NCI-H524 treated with DMSO at 0.1 percent for 48 hours (cell line): ENCODE measurements at places on chromosomes 6 and 20.

- no peak for DNase-seq
Observed at GRCh38 chr6:163732479-163732878, 318.0 kb downstream of the QKI start.

DNA sequence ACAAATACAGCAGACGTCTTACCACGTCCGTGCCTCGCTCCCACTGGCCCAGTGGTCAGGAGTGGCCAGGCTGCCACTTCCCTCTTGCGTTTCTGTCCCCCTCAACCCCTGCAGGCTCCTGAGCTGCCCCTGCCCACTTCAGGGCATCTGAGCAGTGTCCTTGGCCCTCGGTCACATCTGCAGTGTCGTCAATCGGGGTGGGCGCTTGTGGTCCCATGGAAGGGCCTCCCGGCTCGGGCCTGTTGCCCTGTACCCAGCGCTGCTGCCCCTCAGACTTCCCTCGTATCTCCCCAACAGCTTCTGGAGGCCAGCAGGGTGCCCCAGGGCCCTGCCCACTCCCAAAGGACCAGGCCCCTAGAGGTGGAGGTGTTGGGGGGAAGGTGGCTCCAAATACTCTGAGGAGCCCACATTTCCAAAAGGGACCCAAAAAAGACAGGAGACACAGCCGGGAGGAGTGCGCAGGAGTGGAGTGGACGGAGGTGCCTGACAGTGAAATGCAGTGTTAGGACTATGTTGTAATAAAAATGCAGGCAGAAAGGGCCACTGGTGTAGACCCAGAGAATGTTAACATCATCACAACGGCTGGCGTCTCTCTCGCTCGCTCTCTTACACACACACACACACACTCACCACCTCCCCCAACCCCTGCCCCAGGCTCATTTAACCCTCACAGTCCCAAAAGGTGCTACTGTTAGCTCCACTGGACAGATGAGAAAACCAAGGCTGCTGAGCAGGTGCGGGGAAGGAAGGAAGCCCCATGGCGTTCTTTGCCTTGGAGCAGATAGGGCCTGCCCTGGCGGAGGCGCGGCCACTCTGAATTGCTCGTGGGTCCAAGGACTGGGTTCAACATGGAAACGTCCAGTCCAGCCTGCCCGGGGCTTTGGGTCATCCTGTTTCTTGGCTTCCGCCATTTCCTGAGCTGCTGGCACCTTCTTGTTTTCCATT is 343.9 kb downstream of the ZFAND3 start:
- no peak for DNase-seq

GRCh38 chr20:53914781-53915445 is 155.5 kb downstream of the BCAS1 start:
- no peak for DNase-seq

- peak; percentile 20 for DNase-seq
Observed at GRCh38 chr20:2872459-2873009, 747 bp upstream of the PTPRA start.

DNA sequence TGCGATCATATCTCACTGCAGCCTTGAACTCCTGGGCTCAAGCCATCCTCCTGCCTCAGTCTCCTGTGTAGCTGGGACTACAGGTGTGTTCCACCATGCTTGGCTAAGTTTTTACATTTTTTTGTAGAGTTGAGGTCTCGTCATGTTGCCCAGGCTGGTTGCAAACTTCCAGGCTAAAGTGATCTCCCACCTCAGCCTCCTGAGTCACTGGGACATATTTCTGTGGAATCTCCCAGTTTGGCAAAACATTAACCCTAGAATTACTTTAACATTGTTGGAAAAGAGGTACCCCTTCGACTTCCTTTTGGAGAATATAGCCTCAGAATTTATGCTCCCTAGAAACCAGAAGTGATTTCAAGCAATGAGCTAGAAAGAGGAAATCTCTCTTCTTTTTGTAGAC is 57.2 kb downstream of the SHLD1 start:
- no peak for DNase-seq

DNA sequence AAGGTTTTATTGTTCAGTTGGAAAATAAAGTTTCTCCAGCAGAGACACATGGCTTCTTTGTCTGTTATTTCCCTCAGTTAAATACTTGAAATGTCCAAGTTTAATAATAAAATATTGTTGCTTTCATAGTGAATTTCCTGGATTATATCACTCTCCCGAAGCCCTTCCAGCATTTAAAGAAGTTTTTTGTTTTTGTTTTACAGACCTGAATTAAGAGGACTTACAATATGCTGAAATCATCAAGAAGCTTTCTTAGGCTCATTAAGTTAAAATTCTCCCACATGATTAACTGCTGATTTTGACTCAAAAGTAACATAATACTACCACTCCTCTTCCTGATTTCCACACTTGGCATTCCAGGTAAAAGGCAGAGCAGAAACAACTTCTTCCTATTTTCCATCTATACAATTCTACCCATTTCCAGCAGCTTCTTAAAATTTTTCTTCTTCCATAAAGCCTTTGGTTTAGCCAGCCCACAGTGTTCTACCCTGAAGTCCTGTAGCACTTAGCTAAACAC is 35.8 kb downstream of the PDSS2 start:
- no peak for DNase-seq

DNA sequence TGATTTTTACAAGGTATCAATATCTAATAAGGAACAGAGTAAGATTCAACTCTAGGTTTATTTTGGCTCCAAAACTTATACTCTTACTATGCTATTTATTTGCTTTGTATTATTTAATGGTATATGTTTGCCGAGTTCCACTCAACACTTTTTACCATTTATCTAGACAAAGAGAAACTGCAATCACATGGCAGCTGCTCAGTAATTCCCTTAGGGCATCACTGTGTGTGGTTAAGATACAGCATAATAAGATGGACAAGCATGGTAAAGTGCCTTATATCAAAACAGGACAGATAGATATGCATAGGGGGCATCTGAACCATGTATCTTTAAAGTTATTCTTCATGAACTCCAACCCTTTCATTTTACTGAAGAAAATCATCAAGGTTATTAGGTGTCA is 483.0 kb upstream of the ID4 start:
- DNase-seq, result no peak

DNA sequence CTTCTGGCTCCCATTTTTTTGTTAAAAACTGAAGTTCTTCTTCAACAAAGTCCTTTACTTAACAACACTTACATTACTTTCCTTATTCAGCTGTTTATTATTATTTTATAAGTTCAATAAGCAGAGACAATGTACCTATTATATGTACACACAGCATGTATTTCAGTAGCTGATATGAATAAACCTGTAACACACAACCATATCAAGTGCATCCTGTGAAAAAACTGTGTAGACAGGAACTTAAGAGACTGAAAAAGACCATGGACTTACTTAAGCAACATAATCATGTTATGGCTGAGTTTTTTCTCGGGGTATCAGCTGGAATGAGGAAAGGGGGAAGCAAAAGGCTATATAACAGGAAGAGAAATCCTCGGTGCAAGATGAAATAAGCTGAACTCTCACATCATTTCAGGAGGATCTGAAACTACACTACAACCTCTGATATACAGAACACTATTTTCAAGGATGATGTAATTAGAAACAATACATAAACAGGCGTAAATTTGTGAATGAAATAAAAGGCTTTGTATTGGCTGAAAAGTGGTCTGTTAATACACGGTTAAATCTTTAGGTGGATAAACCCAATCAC is 70.9 kb downstream of the REV3L start:
- DNase-seq, result no peak

GRCh38 chr6:36235309-36235708 is 34.6 kb upstream of the PNPLA1 start:
- DNase-seq, result no peak

DNA sequence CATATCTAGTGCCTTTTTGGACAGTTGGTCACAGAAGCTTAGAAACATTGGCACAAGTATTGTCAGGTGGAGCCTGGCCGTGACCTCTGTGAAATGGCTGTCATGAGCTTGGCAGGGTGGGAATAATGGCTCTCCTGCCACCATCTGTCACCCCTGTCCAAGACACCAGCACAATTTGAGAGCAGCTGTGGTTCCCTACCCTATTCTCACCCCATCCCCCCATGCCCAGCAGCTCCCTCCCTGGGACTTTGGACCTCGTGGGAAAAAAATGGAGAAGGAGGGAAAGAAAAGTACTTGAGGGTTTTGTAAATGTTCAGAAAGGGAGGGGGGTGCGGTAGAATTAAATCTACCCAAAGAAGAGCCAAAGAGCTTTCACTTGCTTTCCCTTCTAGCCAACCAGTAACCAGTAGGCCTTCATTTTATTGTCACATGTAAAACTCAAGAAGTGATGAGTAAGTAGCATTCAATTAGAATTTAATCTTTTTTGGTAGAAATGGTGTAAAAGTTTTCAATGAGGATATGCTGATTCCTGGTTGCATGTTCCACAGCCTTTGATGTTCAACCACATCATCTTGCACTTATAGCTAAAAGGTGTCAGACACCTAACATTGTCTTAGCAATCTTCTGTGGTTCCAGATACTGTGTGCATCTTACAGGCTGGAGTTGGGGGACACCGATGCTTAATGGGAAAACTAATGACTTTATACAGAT is 263.5 kb upstream of the TAB2 start:
- DNase-seq, result peak; percentile 90

- DNase-seq, result peak; percentile 87
Observed at GRCh38 chr6:114430534-114431124, 87.8 kb upstream of the HS3ST5 start.

GRCh38 chr6:25883991-25884390 is 9.9 kb upstream of the SLC17A3 start:
- no peak for DNase-seq

GRCh38 chr6:83430611-83431544 is at the start of gene ME1:
TSS of gene ME1 (minus strand) at chr6:83431051. CDS start at chr6:83430954, 97 bp downstream.
- DNase-seq, result no peak

- no peak for DNase-seq
Observed at GRCh38 chr6:98894810-98895209, 52.9 kb downstream of the FBXL4 start.

DNA sequence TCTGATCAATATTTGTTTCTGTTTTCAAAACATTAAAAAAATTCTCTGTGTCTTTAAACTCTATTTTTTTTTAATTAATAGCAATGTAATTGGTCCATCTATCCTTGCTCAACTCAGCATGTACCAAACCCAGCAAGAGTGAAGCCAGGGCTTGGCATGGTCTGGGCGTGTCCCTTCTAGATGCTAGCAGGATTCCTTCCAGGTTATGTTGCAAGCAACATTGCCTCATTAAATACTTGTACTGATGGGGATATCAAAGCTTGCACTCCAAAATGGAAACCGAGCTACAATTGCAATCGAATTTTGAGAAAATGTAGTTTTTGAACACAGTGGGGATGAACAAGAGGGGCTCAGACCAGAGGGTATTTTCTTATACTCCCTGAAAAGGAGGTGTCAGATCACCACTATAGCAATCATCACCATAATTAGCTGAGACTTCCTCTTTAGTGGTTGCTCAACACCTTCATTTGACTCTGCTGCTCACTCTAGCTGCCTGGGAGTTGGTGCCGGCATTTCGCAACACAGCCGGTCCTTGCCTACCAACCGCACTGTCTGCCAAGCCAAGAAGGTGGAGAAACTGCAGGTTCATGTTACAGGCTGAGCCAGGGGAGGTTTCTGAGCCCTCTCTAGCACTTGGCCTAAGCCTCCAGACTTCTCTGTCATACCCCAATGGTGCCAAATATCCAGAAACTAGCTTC is 67.8 kb upstream of the RALGAPA2 start:
- no peak for DNase-seq

- no peak for DNase-seq
Observed at GRCh38 chr20:58154113-58154512, 74.3 kb downstream of the ANKRD60 start.

- no peak for DNase-seq
Observed at GRCh38 chr6:56017198-56017597, 141.8 kb upstream of the BMP5 start.

- no peak for DNase-seq
Observed at GRCh38 chr6:31945507-31946369, at the start of gene CFB. TSS of gene CFB (plus strand) at chr6:31946095. CDS start at chr6:31946222, 127 bp downstream.

- no peak for DNase-seq
Observed at GRCh38 chr6:116328528-116328903, 42.2 kb upstream of the DSE start.

DNA sequence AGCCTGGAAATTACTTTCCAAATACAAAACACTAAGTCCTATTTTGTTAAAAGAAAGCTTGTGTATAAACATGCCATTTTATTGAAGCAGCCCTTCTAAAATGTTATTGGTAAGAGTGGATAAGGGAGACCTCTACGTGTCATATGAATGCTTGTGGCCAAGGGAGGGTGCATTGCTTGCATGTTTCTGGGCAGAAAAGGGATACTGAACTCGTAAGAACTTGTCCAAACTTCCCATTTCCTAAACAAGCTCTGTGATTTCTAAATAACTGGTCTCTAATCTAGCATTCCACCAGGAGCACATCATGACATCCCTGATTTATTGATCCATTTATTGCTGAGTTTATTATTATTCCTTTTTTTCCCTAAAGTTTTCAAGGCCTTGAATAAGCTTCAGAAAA is 474.1 kb downstream of the CD109 start:
- no peak for DNase-seq

- no peak for DNase-seq
Observed at GRCh38 chr20:61759286-61760065, 306.2 kb downstream of the TAF4 start.

DNA sequence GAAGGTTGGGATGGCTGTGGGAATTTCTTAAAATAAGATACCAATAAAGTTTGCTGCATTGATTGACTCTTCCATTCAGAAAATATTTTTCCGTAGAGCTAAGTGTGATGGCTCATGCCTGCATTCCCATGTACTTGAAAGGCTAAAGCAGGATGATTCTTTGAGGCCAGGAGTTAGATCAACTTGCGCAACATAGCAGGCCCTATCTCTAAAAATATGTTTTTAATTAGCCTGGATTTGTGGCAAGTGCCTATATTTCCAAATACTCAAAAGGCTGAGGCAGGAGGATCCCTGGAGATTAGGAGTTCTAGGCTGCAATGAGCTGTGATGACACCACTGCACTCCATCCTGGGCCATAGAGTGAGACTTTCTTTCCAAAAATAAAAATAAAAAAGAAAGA is 431.2 kb upstream of the PTCHD4 start:
- DNase-seq, result no peak

DNA sequence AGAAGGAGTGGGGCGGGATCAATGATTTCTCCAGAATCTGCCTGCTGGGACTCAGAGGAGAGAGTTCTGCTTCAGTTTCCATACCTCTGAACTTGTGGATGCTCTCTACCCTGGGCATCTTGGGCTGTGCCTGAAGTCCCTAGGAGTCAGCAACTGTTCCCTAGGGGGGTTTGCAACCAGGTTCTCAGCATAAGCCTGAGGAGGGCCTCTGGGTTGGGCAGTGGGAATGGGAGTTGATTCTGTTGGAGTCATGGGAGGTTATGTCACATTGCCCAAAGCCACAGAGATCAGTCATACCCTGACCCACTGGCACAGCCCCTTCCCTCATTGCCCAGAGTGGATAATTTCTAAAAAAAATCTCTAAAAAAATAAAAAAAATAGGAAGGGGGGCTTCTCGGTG is 47.4 kb downstream of the MOCS1 start:
- no peak for DNase-seq

DNA sequence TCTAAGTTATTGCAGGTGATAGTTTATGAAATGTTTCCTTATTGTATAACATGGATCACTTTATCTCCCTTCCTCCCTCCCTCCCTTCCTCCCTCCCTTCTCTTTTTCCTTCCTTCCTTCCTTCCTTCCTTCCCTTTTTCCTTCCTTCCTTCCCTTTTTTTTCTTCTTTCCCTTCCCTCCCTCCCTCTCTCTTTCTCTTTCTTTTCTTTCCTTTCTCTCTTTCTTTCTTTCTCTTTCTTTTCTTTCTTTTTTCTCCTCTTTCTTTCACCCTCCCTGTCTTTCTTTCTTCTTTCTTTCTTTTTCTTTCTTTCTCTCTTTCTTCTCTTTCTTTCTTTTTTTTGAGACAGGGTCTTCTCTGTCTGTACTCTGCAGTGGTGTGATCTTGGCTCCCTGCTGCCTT is 5.8 kb downstream of the OR2B3 start:
- DNase-seq, result no peak

- no peak for DNase-seq
Observed at GRCh38 chr6:151310852-151311767, 71.3 kb downstream of the AKAP12 start.
